NCI-H1048 (cell line): ENCODE measurements at places on chromosomes 11 and 22.
A peak's percentile ranks its signal among the peaks of the same experiment; 100 is the strongest.

- DNase-seq = no peak
Observed at GRCh38 chr11:123800036-123800435, 6.1 kb downstream of the OR6M1 start.

DNA sequence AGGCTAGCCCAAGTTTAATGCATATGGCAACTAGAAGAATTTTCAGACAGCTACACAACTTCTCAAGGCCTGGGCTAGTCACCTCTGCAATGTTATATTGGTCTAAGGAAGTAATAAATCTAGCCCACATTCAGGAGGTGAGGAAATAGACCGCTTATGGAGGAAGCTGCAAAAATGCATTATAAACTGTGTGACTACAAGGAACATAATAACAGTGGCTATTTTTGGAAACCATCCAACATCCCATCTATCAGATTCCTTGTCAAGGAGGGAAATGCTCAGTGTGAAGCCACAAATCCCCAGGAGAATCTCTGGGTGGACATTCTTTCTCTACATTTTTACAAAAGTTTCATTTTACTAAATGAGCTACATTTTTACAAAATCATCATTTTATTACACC lies 76.1 kb downstream of the BBOX1 start:
- no peak for DNase-seq

DNA sequence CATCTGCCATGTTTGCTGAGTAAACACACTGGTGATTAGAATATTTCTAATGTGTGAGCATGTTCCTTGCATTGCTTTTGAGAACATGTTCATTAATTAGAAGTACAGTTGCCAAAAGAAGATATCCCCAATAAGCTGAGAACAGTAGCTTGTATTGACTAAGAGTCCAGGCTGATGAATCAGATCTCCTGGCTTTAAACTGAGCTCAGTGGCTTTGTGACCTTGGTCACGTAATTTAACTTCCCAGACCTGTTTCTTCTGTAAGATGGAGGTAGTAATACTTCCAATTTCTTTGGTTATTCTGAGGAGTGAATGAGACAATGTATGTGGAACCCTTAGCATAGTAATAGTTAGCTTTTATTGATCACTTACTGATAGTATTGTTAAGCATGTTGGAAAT lies 61.9 kb downstream of the CYB5R2 start:
- no peak for DNase-seq

DNA sequence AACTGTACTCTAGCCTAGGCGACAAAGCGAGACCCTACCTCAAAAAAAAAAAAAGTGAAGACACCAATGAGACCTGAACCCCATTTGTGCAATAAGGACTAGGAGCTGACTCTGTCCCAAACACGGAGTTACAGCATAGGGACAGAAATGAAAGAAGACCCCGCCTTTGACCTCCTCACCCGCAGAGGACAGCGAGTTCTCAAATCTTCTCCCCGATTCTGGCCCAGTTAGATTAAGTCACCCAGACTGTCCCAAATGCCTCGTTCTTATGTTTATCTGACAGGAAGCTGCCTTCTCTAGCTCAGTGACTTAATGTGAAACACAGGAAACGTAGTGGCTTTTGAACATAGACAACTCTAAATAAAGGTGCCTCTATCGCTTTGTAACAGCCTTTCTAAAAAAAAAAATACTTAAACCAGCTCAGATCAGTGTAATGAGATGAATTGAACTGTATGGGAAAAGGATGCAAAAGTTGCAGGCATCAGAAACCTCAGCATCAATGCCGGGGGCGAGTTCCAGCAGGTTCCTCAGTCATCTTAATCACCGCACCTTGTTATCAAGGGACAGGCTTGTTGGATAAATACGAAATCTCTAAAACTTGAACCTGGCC lies 10.6 kb downstream of the MYH9 start:
- no peak for DNase-seq

DNA sequence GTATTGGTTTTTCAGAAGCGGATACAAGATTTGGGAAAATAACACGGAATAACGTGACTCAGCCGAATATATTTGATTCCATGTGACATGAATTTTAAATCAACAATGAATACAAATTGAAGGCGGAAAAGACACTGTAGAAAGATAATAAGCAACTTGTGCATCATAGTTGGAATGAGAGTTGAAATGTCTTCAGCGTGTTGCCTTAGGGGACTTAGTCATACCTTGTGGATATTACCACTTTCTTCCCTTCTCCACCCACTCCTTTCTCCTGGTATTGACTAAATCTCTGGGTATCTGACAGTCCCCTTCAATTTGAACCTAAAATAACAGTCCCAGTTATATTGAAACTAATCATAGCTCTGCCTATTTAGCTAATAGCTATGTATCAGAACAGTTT lies 2373.1 kb upstream of the RAG2 start:
- no peak for DNase-seq

DNA sequence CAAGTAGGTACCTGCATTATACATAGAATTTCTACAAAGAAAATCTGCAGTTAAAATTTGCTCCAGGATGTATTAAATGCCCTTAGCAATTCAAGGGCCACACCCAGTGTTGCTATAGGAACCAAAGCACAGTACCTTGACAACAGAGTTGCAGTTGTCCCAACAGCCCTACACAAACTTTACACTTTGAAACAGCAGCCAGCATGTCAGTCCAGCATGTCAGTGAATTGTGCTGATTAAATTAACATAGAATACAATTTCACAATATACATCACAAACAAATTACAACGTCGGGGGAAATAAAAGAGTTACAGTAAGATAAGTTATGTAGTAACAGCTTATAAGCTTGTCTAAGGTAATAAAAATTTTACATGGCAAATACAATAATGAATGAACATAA lies 389.2 kb downstream of the SOX6 start:
- DNase-seq = peak; percentile 33

GRCh38 chr11:134398644-134399292 lies 13.3 kb downstream of the B3GAT1 start:
- no peak for DNase-seq

DNA sequence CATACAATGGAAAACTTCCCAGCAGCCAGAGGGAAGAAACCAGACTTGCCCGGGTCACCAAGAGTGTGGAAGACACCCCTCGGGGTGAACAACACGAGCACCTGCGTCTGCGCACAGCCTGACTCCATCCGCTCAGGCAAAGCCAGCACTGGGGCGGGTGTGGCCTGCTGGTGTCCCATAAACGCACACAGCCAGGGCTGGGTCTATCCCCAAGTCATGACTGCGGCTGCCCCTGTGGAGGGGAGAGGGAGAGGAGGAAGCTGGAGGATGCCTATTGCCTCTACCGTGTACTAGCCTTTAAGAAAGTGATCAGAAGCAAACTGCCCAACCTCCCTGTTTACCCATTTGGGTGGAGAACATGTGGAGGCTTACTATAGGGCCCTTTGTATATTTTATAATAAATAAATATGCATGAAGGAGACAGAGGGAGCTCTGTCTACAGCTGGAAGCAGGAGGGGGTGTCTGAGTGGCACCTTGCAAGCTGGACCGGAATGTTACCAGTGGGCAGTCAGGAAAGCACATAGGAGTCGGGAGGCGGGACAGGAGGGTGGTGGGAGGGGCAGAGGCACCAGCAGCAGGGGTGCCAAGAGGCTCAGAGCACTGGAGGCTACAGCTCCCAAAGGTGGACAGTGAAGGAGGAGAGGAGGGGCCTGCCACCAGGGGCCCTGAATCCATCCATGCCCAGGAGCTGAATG lies 79.6 kb downstream of the PHF21B start:
- DNase-seq = no peak
